Stimulated activated CD4-positive, alpha-beta T cell treated with anti-CD3 and anti-CD28 coated beads, Interleukin-1b, Interleukin-23, amount 100 ng/mL, for 24 hours (primary cell): ENCODE measurements at places on chromosomes 6 and 20.

DNA sequence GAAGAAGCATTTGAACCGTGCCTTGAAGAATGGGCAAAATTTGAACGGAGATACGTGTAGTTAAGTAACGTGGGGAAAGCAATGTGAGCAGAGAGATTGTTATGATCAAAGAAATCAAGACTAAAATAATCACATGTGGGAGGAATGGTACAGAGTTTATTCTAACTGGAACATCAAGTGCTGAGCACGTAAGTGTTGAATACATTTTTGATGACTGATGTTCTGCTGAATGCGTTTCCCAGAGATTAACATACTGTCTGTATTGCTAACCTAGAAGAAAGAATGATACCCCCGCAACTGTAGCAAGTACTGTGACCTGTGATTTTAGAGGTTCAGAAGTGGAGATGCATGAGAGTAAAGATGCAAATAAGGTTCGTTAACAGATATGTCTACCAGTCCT, 146.9 kb upstream of the EPHA7 start:
- no peak for DNase-seq

DNA sequence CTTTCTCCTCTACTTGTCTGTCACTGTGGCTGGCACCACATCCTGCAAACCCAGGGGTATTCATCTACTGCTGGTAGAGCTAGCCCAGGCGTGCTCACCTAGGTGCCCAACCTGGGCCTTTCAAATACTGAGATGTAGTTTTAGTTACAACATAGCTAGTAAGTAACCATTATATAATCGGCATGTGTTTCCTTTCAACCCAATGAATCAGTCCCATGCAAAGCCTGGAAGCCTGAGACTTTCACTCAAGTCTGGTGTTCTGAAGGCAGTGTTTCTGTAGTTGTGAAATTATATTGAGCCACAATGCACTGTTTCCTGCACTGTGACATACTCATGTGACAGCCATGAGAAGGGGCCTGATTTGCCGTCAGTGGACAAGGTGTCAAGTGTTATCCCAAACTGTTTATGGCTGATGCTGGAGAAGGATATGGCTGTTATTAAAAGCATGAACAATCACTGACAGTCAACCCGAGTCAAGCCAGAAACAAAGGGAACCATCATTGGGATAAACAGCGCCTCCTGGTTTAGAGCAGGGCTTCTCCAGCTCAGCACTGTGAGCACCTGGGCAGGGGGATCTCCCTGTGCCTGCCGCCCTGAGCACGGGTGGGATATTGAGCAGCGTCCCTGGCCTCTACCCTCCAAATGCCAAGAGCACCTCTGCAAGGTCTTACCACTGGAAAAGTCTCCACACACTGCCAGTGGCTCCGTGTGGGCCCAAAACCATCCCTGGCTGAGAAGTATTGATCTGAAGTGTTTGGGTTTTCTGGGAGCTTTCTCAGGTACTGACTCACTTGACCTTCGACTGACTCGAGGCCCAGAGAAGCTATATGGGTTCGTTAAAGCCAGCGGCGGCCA, 1.6 kb downstream of the PSMA7 start:
- no peak for DNase-seq

- no peak for DNase-seq
Observed at GRCh38 chr6:15079288-15079817, 166.5 kb upstream of the JARID2 start.

DNA sequence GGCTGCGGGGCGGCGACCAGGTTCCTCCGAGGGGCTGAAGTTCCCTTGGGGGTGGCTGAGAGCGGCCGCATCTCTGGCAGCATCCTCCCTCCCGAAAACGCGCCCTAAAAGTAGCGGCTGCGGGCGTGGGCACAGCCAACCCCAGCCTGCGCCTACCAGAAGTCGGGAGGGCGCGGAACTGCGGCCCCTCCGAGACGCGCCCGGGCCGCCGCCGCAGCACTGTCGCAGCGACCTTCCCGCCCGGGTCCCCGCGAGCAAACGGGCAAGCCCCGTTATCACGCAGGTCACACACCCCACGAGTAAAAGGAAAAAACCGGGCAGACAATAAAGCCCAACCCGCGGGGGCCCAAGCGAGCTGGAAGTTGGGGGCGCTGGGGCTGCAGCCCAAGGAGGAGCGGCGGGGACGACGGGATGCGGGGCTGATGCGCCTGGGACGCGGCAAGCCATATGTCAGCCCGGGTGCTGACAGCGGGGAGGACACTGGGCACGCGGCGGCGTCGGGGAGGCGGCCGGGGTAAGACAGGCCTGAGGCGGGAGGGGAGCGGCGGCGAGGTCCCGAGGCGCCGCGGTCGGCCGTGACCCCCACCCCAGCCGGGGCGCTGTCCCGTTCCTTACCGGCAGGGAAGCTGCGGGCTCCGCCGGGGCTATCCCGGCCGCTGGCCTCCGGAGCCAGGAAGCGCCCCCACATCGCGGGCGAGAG, 659 bp downstream of the CEP85L start:
- no peak for DNase-seq

DNA sequence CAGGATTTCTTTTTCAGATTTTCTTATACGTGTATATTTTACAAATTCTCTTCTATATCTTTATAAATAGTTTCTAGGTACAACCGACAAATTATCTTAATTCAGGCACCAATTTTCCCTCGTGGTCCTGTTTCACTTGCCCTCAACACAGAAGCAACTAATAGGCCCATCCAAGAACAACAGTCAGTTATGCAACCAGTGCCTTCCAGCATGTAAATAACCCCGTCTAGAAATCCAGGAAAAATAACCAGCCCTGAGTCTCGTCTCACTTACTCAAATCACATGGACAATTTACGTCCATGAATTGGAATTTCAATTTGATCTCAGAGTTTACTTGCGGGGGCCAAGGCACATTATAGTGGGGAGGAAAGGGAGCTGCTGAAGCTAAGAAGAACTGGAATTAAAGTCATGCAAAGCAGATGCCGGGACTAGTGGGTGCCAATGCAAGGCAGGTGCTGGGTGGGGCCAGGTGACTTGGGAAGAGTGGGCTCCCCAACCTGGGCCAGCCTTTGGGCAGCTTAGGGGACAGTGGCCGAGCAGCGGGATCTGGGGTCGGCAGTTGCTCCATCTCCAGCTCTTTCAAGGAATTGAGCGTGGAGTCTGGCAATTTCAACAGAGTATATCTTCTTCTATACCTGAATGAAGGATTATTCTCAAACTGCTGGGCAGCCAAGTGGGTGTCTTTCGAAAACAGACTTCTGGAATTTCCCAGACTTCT, 121.7 kb downstream of the EDN3 start:
- no peak for DNase-seq

DNA sequence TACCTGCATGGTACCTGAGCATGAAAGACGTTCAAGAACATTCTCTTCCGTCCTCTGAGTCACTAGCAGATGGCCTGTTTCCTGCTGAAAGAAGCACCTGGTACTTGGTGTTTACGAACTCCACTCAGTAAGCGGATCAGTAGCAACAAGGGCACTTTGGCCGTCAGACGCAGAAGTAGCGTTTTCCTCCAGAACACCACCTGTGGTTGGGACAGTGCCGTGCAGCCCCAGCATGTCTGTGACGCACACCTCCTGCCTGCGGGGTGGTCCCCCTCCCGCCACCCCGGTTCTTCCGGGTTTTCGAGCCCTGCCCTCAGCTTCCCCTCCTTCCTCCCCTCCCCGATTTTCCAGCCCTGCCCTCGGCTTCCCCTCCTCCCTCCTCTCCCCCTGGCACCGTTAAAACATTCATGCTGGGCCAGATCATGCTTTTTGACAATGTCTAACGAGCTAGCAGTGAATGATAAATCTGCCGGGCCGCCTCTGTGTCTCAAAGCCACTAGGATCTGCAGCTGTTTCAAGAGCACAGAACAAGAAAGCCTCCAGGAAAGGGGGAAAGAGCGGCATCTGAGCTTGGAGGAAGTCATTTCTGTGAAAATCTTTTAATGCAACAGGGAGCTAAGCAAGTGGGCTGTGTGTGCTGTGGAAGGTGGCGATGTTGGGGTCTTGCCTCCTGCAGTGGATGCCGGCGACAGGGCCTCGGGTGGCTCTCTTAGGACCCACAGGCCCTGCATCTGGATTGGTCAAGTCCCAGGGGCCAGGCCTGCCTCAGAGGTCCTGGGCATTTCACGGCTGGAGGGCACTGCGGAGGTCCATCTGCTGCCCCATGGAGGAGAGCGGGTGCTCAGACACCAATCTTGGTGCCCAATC, 207.9 kb downstream of the ERMARD start:
- no peak for DNase-seq

- DNase-seq: no peak
Observed at GRCh38 chr6:90444160-90444714, 142.6 kb downstream of the MAP3K7 start.

GRCh38 chr20:57991211-57991881, 237.1 kb downstream of the ANKRD60 start:
- no peak for DNase-seq

- no peak for DNase-seq
Observed at GRCh38 chr20:12638633-12639312, 370.0 kb upstream of the SPTLC3 start.

- DNase-seq: no peak
Observed at GRCh38 chr20:23265226-23265625, 85.4 kb upstream of the NXT1 start.

DNA sequence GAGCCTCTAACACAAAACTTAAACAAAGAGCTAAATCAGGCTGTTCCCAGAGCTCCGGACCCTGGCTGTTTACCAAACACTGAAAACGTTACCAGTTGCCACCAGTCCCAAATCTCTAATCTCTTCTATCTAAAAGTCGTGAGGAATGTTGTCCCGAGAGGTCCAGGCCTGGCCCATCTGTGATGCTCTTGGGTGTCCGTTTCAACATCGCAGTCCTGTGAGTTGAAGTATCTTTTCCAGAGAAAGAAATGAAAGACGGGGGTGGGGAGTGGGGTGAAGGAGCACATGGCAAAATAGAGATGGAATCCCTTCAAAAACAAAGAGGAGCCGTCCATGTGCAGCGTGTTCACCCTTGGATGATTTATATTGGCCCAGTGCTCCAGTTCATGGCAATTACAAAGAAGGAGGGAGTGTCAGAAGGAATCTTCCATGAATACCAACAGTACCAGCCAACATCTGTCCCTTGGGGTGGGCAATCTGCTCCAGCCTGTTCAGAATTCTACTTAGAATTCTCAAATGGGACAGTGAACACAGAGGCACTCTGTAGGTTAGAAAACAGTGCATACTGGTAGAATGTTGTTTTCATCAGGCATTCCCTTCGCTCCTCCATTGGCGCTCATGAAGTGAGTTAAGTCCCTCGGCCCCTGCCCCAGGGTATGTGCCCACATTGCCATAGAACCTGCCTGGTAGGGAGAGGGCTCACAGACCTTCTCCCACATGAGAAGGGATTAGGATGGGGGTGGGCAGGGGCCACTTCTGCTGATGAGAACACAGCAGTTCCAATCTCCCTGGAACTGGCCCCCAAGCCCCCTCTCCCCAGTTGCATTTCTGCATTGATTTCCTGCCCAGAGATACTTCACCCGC, 112.1 kb downstream of the LY86 start:
- no peak for DNase-seq

DNA sequence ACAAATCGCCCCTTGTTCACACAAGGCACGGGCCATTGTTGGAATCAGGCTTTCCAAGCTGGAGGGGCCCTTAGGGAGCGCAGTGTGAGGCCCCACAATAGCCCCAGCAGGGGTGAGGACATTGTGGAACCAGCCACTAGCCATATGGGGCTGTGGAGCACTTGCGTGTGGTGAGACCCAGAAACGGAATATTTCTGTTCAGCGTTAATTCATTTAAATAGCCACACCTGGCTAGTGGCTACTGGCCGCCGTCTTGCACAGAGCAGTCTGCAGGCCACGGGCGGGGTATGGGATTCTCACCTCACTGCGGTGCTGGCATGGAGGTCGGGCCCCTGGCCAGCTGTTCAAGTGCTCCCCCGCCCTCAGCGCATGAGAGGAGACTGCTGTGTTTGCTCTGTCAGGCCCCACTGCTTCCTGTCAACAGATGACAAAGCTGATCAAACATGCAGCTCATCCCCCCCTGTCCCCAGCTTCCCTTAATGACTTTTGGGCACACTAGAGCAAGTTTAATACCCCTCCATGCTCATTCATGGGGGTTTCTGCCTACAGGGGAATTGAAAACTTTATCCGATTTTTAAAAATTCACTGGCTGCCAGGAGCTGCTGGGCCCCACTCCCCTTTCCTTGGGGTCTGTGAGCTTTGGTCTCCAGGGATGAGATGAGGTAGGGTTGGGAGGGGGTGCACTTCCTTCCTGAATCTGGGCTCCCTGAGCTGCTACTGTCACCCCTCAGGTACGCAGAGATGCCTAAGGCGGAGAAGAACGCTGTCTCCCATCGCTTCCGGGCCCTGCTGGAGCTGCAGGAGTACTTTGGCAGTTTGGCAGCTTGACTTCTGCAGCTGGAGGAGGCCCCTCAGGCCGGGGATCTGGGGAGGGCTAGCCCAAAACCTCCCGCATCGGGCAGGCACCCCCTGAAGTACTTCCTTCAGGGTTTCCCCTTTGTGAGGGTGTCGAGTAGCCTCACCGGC, 13.6 kb downstream of the ITPA start:
- no peak for DNase-seq

- no peak for DNase-seq
Observed at GRCh38 chr6:30547454-30547853, 8.8 kb downstream of the GNL1 start.

GRCh38 chr6:140490081-140490480, 1115.6 kb upstream of the CITED2 start:
- DNase-seq: no peak

DNA sequence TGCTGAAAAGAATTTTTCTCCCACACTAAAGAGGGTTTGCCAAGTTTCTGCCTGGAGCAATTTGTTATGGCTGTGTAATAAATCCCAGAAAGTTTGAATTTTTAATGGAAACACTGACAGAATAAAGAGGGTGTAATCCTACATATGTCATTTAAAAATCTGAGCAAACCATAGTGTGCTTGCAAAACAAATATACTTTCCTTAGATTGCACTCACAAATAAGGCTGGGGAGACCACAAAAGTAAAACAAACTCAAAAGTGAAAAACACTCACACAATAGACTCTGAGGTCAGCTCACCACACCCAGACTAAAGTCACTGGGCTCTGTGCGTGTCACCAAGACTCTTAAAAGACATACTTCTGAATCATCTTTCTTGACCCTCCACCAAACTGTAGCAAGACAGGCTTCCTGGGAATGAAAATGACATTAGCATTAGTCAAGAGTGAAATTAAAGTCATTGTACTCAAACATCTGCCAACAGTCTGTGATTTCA, 4.8 kb upstream of the ATXN1 start:
- no peak for DNase-seq

- no peak for DNase-seq
Observed at GRCh38 chr20:13271977-13272975, 51.2 kb downstream of the ISM1 start.

GRCh38 chr6:69673298-69673697, 123.5 kb downstream of the LMBRD1 start:
- no peak for DNase-seq
